ENCODE measurements at places on chromosomes 5 and 9.
A peak's percentile ranks its signal among the peaks of the same experiment; 100 is the strongest.

GRCh38 chr9:83706676-83707517 lies 861 bp downstream of the UBQLN1 start:
- peak; percentile 42 for DNase-seq

GRCh38 chr5:57902095-57902494 lies 419.5 kb upstream of the ACTBL2 start:
- DNase-seq, result no peak

GRCh38 chr5:121805911-121806310 lies 45.8 kb upstream of the FTMT start:
- no peak for DNase-seq

GRCh38 chr5:73908395-73908794 lies 282.4 kb downstream of the ARHGEF28 start:
- DNase-seq, result no peak

DNA sequence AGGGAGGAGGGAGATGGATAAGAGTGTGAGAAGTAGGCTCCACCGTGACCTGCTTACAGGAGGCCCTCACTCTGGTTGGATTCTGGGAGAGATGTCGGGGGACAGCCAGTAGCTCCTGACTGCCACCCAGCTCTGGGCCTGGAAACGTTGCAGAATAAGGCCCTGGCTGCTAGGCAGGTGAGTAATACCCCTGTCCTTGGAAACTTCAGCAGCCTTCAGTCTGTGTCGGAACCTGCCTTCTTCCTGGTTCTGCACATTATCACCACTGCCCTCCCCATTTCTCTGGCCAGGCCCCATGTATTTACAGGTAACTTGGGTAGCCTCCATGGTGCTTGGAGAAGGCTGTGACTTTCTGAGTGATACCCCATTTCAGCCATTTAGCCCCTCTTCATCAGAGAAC lies 26.8 kb downstream of the FAXDC2 start:
- no peak for DNase-seq

- DNase-seq, result no peak
Measured at GRCh38 chr5:113252066-113252465, 182.7 kb downstream of the TSSK1B start.

DNA sequence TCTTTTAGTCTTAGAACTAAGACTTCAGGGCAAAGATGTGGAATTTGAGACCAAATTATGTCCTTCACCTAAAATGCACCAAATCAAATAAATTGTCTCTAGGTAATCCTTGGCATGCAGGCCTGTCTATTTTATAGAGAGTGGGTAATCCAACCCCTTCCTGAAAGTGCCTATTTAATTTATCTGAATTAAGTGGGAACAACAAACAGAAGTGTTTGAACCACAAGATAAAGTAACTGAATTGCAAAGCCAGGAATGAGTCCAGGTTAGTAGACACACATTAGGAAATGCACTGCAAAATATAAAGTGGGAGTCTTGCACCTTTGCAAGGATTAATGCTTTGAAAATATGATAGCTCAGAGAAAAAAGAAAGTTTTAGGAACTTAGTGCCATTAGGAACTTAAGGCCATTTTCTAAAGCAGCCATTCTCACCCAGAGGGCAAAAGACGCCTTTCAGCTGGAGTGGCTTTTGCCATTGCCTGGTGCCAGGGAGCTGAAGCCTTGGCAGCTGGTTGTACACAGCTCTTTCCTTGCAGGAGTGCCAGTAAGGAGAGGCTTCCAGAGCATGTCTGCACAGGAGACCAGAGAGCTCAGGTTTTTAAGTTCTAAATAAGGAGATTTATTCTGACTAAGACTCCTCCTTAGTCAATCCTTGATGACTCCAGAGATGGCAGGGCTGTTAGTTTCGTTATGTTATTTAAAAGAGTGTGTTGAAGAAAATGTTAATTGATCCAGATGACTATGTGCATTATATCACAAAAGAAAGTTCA lies 151.7 kb upstream of the ELL2 start:
- no peak for DNase-seq

- no peak for DNase-seq
Measured at GRCh38 chr5:35877655-35878054, 21.0 kb downstream of the IL7R start.

DNA sequence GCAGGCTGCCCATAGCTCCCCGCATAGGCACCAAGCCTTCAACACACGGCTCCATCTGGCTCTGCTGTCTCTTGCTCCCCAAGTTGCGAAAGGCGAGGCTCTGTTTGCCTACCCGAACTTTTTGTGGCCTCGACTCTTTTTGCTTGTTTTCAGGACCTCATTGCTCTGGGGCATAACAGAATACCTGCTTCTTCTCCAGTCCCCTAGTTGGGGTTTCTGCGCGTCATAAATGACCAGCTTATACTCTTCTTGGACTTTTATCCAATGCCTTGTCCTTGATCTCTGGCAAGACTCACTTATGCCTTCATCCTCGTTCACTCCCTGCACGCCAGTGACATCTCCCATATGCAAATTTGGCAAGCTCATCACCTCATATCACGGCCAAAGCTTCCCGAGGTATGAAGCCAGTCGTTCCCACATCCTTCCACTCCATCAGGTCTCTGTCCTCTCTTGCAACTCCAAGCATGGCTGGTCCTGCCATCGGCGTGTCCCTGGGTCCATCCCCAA lies 238.8 kb upstream of the ADAMTS16 start:
- DNase-seq, result no peak

- DNase-seq, result no peak
Measured at GRCh38 chr5:124056326-124056990, 544.5 kb downstream of the CSNK1G3 start.

- no peak for DNase-seq
Measured at GRCh38 chr9:4935001-4935672, 49.9 kb upstream of the JAK2 start.

GRCh38 chr5:103498800-103499551 lies 63.6 kb downstream of the NUDT12 start:
- DNase-seq, result no peak

DNA sequence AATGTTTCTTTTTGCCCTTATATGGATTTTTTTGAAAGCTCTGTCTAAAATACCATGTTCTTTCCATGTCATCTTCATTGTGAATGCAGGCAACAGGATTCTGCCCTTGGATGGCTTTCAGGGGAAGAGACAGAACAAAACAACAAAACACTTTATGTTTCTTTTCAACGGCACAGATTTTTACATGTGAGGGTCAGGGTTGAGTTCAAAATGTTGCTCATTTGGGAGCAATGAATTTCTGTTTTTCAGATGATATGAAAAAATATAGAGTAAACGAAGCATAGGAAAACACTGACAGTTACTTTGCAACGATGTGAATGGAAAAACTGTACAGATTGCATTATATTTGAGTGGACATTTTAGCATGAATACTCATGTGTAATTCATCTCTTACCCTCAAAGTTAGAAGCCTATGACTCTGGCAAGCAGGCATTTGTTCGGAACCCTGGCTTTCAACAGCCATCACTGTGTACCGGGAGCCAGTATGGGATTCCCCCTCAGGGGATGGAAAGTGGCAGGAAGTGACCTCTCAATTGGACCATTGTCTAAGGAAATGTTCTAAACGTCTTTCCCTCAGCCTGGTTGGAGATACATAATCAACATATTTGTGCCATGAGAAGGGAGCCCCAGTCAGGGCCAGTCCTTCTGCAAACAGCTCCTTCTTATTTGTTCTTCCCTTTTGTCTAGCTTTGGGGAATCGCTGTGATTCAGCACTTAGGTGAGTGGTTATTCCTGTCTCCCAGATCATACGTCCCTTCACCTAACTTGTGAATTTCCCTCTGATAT lies 153.9 kb upstream of the MEF2C start:
- DNase-seq, result no peak

- DNase-seq, result no peak
Measured at GRCh38 chr9:26687421-26687820, 205.2 kb downstream of the CAAP1 start.

GRCh38 chr9:7246917-7247522 lies 489.2 kb downstream of the KDM4C start:
- DNase-seq, result no peak

DNA sequence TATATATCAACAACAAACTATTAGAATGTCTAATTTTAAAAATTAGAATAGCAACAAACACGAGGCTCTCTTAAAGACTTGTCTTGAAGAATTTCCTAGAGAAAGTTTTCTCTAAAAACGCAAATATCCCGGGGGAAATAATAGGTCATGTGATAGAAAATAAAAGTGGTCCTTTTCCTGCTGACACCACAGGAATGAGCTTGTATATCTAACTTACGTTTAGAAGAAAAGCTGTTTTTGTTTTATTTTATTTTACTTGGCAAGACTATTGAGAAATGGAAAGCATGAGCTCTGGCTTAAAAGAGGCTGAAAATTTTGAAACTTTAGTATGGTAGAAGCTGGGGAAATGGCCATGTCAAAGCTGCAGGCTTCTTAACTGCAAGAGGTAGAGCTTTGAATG lies 465.0 kb downstream of the AGTPBP1 start:
- no peak for DNase-seq

GRCh38 chr9:124716808-124717207 lies 54.3 kb downstream of the NR6A1 start:
- no peak for DNase-seq

- DNase-seq, result no peak
Measured at GRCh38 chr9:94950579-94951323, 224.3 kb downstream of the AOPEP start.

DNA sequence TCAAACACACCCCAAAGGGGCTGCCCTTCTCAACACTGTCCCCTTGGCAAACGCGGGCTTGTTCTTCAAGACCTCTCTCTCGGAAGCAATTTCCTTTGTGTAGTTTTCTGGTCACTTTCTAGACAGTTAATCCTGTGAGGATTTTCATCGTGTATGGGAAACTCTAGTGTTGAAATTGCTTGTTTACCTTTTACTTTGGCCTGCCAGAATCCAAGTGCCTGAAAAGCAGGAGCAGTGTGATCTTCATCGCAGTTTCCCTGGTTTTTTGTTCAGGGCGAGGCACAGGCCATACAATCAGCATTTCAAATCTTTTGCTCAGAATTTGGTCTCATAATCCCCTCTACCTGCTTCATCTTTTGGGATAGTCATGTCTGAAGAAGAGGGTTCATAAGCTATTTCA lies 115.7 kb upstream of the C9orf72 start:
- DNase-seq, result no peak

DNA sequence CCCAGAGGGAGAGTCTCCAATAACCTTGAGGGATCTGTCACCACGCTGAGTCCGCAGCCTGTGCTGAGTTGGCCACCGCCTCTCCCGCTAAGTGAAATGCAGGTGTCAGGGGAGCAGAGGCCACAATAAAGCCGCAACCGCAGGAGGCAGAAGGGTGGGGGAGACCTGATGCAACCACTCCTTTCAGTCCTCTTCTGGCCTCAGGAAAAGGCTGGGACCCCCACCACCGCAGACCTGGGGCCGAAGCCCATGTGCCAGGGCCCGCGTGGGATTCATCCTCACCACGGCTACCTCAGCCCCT lies 576 bp downstream of the MAP1B start:
- DNase-seq, result peak; percentile 32

DNA sequence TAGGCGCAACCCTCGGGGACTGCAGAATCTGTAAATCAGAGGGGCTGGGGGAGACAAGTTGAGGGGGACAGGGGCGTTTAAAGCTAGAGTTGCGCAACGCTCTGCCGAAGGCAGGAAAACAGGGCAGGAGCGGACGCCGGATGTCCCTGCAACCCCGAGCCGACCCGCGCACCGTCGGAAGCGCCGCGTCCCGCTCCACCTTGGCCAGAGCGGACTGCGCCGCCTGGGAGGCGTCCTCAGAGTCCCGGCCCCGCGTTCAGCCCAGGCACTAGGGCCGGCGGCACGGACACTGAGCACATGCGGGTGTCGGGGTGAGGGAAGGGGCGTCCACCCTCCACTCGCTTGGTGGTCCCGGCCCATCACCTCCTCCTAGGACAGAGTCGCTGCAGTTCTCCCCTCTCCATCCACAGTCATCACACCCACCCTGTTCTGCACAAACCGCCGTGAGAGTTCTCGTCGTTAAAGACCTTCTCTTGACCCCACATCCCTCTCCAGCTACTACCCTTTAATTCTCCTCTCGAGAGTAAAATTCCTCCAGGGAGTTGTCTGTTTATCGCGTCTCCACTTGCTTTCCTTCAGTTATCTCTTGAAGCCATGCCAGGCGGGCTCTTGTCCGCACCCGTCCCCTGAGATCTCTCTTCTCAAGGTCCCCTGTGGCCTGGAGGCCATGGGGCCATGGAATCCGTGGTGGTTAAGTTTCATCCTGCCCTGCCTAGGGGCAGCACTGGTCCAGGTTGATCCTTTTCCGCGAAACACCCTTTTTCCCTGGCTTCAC lies 796 bp upstream of the PDLIM7 start:
- DNase-seq, result no peak

DNA sequence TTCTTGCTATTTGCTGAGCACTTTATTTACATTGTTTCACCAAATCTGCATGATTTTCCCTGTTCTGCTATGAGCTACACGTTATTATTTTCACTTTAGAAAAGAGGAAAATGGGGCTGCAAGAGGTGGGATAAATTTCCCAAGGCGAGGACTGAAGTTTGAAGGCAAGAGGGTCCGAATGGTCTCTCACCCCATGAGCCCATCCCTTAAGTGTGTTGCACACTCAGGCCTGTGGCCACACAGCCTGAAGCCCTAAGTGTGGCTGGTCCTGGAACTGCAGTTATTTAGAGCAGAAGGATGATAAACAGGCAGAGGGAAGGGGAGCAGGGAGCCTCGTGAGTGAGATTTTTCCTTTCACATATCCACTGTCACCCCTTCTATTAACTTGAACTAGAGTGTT lies 7.8 kb downstream of the PDE8B start:
- no peak for DNase-seq

- DNase-seq, result no peak
Measured at GRCh38 chr5:142946547-142947426, 176.6 kb downstream of the ARHGAP26 start.

DNA sequence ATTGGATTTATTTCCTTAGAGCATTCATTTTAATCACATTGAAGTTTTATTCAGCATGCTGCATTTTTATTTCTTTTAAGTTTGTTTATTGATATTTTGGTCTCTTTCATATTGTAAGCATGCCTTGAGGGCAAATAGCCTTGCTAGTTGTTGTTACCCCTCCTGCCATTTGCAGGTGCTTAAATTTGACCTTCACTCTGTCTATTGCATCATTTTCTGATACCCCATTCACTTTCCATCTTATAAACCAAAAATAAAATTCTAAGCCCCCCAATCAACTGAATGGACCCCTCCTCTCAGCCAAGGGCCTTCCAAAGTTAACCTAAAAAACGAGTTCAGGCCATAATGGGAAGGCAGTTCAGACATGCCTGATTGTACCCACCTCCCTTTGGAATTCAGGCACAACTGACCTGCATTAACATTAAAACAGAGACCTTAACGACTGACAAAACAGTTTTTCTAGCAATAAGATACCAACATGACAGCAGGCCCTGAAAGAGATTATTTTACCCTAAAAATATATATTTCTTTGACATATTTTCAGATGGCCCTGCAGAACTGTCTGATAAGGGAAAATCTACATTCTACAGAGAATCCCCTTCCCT lies 32.1 kb downstream of the TARS1 start:
- DNase-seq, result no peak
